ENCODE measurements at places on chromosomes 7 and 10. TPM values are rescaled to one million over a fixed set of nuclear protein-coding genes. Genes with fewer than 3 reads are reported as not detected.

The EGFR gene
- 0.35 TPM for total RNA-seq

The CYP2C9 gene
- not detected for total RNA-seq

The SPDYE18 gene
- 2.1 TPM for total RNA-seq

The PNLIPRP2 gene
- not detected for total RNA-seq

The HPS1 gene
- 97.8 TPM for total RNA-seq

The MYH16 gene
- not detected for total RNA-seq

The OGDHL gene
- total RNA-seq = not detected

The VPS37D gene
- 0.93 TPM for total RNA-seq

The ADAM8 gene
- total RNA-seq = 89.5 TPM

The C10orf143 gene
- total RNA-seq = 12.6 TPM

GRCh38 chr7:155878674-155879073 is 66.4 kb upstream of the SHH start:
- no peaks in the 10 kb centered on the region for H3K36me3 ChIP-seq
- H3K4me1 ChIP-seq = no peaks in the 10 kb centered on the region
- H3K4me3 ChIP-seq = no peak overlapping the region
- H3K27me3 ChIP-seq = no peaks in the 10 kb centered on the region

DNA sequence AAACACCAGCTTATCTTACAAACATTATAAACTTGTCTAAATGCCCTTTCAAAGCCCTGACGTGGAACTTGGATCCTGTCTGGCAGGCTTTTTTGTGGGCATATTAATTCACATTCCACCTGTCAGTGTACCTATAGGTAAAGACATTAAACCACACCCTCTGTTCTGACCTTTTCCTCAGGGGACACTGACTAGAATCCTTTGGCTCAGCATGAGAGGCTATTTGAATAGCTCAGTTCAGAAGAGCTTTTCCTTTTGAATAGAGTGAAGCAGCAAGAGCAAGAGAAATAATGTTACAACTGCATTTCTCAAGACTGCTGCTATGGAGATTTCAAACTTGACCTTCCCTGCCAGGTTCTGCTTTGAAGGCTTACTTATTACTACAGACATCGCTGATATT is 76.9 kb downstream of the CYP51A1 start:
- no peak overlapping the region for H3K4me3 ChIP-seq
- no peaks in the 10 kb centered on the region for H3K27me3 ChIP-seq
- no peaks in the 10 kb centered on the region for H3K4me1 ChIP-seq
- DNase-seq = no peak
- H3K36me3 ChIP-seq = no peaks in the 10 kb centered on the region
- H3K27ac ChIP-seq = no peak overlapping the region

- peak; percentile 38 for DNase-seq
- peak within 1 kb of the TSS; percentile 49 for H3K4me3 ChIP-seq
- H3K27me3 ChIP-seq = peaks cover 4% of the 10 kb centered on the region
Observed at GRCh38 chr10:84194424-84195043, at the start of gene CDHR1. CDHR1 (plus strand) TSS chr10:84194537; CDS start chr10:84194761, 224 bp downstream.

- no peak for DNase-seq
- no peaks in the 10 kb centered on the region for H3K36me3 ChIP-seq
- peaks cover 3% of the 10 kb centered on the region for H3K27me3 ChIP-seq
- H3K27ac ChIP-seq = no peak overlapping the region
- H3K4me3 ChIP-seq = no peak overlapping the region
Observed at GRCh38 chr10:78310481-78311080, 276.9 kb downstream of the RPS24 start.

GRCh38 chr10:6995341-6995740 is 415.3 kb upstream of the PRKCQ start:
- no peak overlapping the region for H3K4me3 ChIP-seq
- no peak overlapping the region for H3K27ac ChIP-seq
- no peaks in the 10 kb centered on the region for H3K27me3 ChIP-seq
- H3K36me3 ChIP-seq = no peaks in the 10 kb centered on the region
- no peak for DNase-seq

DNA sequence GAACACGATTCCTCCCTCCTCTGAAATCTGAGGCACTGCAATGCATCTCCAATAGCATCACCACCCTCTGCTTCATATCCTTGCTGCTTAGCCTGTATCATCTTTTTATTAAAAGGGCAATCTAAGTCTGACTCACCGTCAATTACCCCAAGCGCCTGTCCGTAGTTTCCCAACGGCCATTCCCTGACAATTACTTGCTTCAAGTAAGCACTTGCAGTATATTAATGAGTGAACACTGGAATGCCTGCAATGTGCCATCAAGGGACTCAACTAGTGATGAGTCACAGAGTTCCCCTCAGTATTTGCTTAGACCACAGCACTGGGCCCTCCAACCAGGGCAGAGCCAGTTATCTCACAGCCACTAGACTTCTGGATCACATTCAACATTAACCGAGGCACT is 19.5 kb upstream of the PPP1R3C start:
- no peak overlapping the region for H3K4me3 ChIP-seq
- no peak overlapping the region for H3K27ac ChIP-seq
- H3K4me1 ChIP-seq = no peaks in the 10 kb centered on the region
- no peak for DNase-seq
- no peaks in the 10 kb centered on the region for H3K36me3 ChIP-seq

GRCh38 chr7:34454381-34454780 is 203.6 kb upstream of the NPSR1 start:
- peaks cover 8% of the 10 kb centered on the region for H3K27me3 ChIP-seq
- H3K4me3 ChIP-seq = no peak overlapping the region
- no peak for DNase-seq
- H3K27ac ChIP-seq = no peak overlapping the region
- H3K36me3 ChIP-seq = no peaks in the 10 kb centered on the region
- H3K4me1 ChIP-seq = no peaks in the 10 kb centered on the region

GRCh38 chr7:149883452-149883861 is 9.7 kb downstream of the ATP6V0E2 start:
- H3K4me1 ChIP-seq = no peaks in the 10 kb centered on the region
- H3K4me3 ChIP-seq = no peak overlapping the region
- DNase-seq = peak; percentile 44
- H3K36me3 ChIP-seq = peaks cover 17% of the 10 kb centered on the region

DNA sequence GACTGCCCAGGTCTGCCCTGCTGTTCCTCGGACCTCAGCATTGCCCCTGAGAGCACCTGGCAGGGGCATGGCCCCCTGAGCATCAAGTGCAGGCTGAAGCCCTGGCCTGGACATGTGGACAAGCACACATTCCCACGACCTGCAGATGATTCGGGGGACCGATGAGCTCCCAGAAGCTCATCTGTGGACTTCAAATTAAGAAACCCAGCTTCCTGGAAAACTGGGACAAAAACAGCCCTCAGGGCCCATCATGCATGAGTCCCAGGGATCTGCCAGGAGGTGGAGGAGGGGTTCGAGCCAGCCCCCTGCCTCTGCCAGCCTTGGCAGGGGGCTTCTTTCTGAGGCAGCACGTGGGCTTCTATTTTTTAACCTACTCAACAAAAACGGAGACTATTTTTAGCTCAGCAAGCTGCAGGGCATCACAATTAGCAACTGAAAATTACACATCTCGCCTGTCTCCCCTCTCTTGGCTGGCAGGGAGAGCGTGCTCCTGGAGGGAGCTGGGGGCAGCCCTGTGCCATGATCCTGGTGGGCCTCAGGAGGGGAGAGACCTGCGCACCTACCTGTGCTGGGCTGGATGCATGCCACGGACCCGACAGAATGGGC is 51.8 kb downstream of the RASGEF1A start:
- no peak overlapping the region for H3K27ac ChIP-seq
- H3K27me3 ChIP-seq = peaks cover 13% of the 10 kb centered on the region
- no peak for DNase-seq
- H3K4me3 ChIP-seq = no peak overlapping the region

DNA sequence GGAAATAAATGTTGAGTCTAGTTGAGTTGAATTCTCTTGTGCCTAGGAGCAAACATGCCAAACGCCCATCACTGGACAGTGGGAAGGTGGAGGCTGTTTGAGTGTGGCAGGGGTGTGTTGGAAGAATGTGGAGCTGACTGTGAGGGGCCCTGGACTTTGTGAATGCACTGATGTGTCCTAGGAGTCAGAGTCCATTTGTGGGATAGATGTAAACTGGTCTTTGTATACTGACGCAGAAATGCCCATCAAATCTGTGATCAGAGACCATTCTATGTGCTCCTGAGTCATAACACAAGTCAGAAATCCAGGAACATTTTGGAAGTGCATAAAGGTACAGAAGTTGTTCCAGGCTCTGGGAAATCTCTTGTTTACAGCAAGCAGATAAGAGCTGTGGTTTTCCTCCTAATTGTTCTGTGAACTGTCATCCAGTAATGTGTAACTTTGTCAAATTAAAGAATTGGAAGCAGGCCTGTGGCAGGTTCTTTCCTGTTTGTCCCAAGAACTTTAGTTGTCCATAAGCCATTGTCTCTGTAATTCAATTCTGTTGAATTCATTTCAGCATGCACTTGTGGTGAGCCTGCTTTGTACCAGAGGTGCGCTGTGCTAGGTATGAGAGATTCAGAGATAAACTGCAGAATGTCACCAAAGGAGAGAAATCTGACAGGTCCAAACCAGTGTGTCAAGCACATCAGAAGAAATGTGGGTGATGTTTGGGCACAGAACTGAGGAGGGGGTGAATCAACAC is 7.6 kb downstream of the PRXL2A start:
- H3K27ac ChIP-seq = no peak overlapping the region
- H3K4me3 ChIP-seq = no peak overlapping the region
- no peaks in the 10 kb centered on the region for H3K4me1 ChIP-seq
- peaks cover 3% of the 10 kb centered on the region for H3K36me3 ChIP-seq

DNA sequence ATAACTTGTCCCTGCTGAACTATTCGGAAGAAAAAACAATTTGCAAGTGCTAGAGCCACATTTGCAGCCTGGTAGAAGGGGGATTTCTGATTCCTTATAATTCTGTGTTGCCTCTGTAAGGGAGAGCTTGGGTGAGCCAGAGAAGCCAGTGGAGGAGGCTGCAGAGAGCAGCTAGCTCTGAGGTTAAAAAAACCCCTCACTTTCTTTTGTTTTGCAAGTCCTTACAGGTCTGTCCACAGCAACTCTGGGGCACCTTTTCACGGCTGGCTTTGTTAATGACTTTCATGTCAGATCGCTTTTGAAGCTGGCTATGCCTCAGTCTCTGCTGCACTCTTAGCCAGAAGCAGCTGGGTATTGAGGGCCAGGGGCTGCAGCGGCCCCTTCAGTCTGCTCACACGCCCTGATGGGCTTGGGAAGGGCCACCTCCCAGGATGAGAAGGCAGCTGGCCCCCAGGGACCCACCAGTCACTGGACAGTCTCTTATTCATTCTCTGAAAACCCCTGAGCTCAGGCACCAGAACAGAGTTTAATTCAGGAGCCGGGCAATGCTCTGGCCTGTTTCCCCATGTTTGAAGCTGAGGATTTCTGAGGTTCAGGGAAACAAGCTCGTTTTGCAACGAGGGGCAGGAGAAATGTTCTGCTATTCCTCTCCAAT is 30.9 kb downstream of the TRIM8 start:
- no peaks in the 10 kb centered on the region for H3K27me3 ChIP-seq
- peak overlapping the region; percentile 67 for H3K27ac ChIP-seq
- peaks cover 30% of the 10 kb centered on the region for H3K4me1 ChIP-seq
- no peaks in the 10 kb centered on the region for H3K36me3 ChIP-seq
- H3K4me3 ChIP-seq = peak overlapping the region; percentile 6

GRCh38 chr10:107718864-107719263 is 554.4 kb upstream of the SORCS1 start:
- H3K27ac ChIP-seq = no peak overlapping the region
- H3K4me3 ChIP-seq = no peak overlapping the region
- no peaks in the 10 kb centered on the region for H3K36me3 ChIP-seq
- no peaks in the 10 kb centered on the region for H3K27me3 ChIP-seq

- H3K27ac ChIP-seq = no peak overlapping the region
- no peak overlapping the region for H3K4me3 ChIP-seq
- H3K4me1 ChIP-seq = no peaks in the 10 kb centered on the region
- DNase-seq = no peak
- no peaks in the 10 kb centered on the region for H3K36me3 ChIP-seq
Observed at GRCh38 chr7:71414490-71414889, 282.5 kb downstream of the GALNT17 start.

GRCh38 chr7:121083790-121084251 is 95.3 kb downstream of the CPED1 start:
- no peaks in the 10 kb centered on the region for H3K4me1 ChIP-seq
- no peak overlapping the region for H3K27ac ChIP-seq

DNA sequence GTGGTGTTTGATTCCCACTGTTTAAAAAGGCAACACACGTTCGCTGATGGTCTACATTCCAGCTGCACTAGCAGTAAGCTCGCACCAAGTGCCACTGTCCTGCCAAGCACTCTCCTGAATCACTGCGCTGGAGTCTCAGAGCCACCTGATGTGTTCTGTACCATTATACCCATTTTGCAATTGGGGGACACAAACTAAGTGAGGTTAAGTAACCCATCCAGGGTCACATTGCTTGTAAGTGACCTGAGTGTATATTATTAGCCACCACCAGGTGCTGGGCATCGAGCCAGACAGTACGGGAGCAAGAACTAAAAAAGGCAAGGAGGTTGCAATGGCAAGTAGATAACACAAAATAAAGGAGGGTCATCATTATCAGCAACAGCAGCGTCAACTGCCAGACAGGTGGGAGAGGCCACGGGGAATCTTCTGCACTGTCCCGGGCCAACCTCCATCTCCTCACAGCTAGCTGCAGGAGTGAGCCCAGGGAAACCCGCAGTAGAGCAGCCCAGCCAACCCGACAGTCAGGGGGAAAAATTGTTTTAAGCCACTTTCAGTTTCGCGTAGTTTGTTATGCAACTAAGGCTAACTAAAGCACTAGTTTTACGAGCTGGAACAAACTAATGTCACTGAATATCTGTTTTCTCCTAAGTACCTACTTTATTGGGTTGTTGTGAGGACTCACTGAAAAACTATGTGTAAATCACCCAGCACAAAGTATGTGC is 712 bp upstream of the CPVL start:
- no peaks in the 10 kb centered on the region for H3K4me1 ChIP-seq
- peaks cover 31% of the 10 kb centered on the region for H3K27me3 ChIP-seq
- H3K4me3 ChIP-seq = no peak overlapping the region
- no peak overlapping the region for H3K27ac ChIP-seq
- H3K36me3 ChIP-seq = no peaks in the 10 kb centered on the region

GRCh38 chr10:10233229-10233628 is 784.4 kb upstream of the CELF2 start:
- no peaks in the 10 kb centered on the region for H3K27me3 ChIP-seq
- no peak overlapping the region for H3K4me3 ChIP-seq
- no peak overlapping the region for H3K27ac ChIP-seq
- no peaks in the 10 kb centered on the region for H3K4me1 ChIP-seq

- no peak overlapping the region for H3K27ac ChIP-seq
- H3K4me1 ChIP-seq = no peaks in the 10 kb centered on the region
- DNase-seq = no peak
- no peak overlapping the region for H3K4me3 ChIP-seq
- no peaks in the 10 kb centered on the region for H3K27me3 ChIP-seq
- H3K36me3 ChIP-seq = no peaks in the 10 kb centered on the region
Observed at GRCh38 chr10:36468620-36469019, 656.8 kb upstream of the ANKRD30A start.

DNA sequence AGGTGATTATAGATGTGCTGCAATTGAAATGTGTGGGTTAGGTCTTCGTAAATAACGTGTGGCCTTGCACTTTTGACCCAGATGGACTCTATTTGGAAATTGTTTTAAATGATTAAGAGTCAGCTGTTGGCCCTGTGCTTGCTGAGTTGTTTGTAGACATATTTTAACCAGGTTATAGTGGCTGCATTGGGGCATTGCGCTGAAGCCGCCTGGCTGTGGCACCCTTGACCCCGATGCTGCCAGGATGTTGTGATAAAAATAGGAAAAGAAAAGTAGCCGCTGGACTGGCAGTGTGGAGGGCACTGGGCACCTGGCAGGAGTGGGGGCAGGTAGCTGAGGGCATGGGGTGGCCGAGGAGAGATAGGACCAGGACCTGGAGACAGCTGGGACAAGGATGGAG is 13.4 kb downstream of the LRRC27 start:
- no peak for DNase-seq
- H3K4me3 ChIP-seq = no peak overlapping the region
- no peaks in the 10 kb centered on the region for H3K4me1 ChIP-seq
